ENCODE measurements at places on chromosomes 6 and 20.
A peak's percentile ranks its signal among the peaks of the same experiment; 100 is the strongest.

- DNase-seq = peak; percentile 86
Measured at GRCh38 chr20:50580016-50580747, 70.0 kb downstream of the PTPN1 start.

- DNase-seq = no peak
Measured at GRCh38 chr6:143564484-143565017, 53.0 kb upstream of the FUCA2 start.

GRCh38 chr6:36739947-36740817 is 42.6 kb downstream of the RAB44 start:
- DNase-seq = no peak

- no peak for DNase-seq
Measured at GRCh38 chr20:13670160-13670559, 31.4 kb upstream of the TASP1 start.

DNA sequence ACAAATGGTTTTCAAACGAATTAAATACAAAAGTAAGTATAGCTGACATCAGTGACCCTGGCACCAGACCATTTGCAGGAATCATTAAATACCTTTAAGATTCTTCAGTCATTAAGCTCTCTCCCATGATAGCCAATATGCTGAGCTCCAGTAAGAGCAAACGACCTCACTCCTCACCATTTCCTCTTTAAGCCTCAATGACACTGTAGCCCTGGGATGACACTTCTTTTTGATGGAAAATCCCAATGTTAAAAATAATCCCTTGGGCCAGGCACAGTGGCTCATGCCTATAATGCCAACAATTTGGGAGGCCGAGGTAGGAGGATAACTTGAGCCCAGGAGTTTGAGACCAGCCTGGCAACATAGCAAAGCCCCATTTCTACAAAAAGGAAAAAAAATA is 3.3 kb upstream of the SGK1 start:
- DNase-seq = no peak

- DNase-seq = no peak
Measured at GRCh38 chr6:137570393-137570792, 76.2 kb upstream of the OLIG3 start.

Data from Calu3 (cell line).